NCI-H1417 treated with DMSO at 0.1 percent for 48 hours (cell line): ENCODE measurements at places on chromosomes 1 and 21.

DNA sequence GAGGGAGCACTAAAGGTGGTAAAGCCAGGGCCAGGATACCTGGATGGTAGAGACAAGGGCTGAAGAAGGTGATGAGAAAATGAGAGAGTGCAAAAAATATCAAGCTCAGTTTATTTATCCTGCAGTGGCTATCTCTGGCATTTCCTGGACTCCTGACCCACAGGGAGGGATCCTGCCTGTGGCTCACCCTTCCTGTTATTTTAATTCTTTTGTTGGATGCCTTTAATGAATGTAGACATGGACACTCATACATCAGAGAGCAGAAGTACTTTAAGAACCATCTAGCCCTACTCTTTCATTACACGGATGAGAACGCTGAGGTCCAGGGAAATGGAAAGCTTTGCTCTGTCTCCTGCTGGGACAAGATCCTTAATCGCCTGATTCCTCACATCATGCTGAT is 20.6 kb downstream of the JUN start:
- DNase-seq = no peak

- DNase-seq = no peak
Measured at GRCh38 chr1:16009030-16009460, 5.0 kb downstream of the SRARP start.

- DNase-seq = no peak
Measured at GRCh38 chr1:204338997-204339396, 20.7 kb downstream of the PLEKHA6 start.

- DNase-seq = no peak
Measured at GRCh38 chr1:37267111-37267835, 207.1 kb upstream of the ZC3H12A start.

DNA sequence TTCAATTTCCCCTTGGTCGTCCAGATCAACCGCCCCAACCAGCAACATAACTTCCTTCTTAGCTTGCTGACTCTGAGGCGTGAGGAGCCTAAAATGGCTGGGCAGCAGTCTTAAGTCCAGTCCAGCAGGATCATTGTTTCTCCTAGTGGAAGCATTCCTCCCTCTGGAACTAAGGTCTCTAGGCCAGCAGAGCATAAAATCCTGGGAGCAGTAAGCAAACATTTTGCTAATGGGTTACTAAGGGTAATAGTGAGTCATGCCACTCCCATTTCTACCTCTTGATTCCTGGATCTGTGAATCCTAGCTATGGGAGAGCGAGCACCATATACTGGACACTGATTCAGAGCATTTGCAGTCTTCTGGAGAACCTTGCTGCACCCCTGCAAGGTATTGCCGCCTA is 59.9 kb downstream of the ADSS2 start:
- DNase-seq = no peak

GRCh38 chr1:200634261-200635122 is 13.9 kb upstream of the KIF14 start:
- DNase-seq = no peak

DNA sequence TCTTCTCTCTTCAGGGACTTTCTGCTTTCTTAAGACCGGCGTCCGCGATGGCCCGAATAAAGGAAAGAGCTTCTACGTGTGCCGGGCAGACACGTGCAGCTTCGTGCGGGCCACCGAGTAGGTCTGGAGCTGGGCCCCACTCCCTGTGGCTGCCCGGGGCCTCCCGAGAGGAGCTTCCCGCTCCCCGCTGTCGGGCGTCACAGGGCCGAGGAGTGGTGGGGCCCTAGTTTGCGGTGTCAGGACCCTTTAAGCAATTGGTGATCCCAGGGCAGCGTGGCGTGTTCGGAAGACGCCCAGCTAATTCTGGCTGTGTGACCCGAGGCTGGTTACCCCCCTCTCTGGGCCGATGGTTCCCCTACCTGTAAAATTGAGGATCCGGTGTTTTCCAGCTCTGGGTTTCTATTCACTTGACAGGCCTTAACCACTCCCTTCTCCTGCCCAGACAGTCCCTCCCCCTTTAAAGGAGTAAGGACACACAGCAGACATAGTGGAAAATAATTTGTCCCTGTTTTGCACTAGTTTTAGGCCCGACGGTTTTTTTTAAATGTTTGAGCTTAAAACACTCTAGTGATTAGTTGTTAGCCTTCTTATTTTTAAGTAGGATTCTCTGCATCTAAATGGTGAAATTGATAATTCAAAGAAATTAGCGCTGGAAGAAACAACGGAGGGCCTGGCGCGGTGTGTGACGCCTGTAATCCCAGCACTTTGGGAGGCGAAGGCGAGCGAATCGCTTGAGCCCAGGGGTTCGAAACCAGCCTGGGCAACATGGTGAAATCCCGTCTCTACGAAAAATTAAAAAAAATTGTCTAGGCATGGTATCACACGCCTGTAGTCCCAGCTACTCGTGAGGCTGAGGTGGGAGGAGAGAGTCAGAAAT is 553 bp downstream of the TTF2 start:
- DNase-seq = no peak

DNA sequence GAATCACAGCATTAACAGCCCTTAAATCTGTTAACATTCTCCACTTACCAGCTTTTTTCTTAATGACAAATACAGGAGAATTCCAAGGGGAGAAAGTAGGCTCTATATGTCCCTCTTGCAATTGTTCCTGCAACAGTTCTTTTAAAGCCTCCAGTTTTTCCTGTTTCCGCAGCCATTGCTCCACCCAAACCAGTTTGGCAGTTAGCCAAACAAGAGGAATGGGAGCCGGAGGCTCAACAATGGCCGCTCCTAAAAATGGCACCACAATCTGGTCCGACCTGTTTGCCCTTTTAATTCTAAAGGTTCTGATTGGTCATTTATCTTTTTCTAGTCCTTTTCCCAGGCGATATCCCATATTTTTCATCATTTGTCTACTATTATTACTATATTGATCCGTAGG is 14.0 kb upstream of the L1TD1 start:
- no peak for DNase-seq

- no peak for DNase-seq
Measured at GRCh38 chr21:31279986-31280385, 64.1 kb downstream of the TIAM1 start.

DNA sequence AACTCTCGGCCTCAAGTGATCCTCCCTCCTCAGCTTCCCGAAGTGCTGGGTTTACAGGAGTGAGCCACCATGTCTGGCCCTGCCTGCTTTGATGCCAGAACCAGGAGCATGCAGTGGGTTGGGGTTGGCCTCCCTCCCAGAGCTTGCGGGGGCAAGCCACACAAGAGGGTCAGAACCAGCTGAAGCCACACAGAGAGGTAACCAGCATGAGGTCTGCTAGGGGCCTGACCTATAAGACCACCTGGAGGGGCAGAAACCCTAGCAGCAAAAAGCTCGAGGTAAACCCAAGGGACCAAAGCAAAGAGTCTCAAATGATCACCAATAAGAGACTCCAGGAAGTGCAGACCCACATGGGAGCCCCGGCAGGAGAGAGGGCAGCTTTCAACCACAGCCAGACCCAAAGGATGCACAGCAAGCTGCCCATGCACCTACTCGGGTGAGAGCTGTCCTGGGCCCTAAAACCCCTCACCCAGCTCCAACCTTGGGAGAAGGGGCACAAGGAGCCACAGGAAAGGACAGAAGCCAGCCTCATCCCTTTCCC is 81.2 kb downstream of the TOMM20 start:
- no peak for DNase-seq

DNA sequence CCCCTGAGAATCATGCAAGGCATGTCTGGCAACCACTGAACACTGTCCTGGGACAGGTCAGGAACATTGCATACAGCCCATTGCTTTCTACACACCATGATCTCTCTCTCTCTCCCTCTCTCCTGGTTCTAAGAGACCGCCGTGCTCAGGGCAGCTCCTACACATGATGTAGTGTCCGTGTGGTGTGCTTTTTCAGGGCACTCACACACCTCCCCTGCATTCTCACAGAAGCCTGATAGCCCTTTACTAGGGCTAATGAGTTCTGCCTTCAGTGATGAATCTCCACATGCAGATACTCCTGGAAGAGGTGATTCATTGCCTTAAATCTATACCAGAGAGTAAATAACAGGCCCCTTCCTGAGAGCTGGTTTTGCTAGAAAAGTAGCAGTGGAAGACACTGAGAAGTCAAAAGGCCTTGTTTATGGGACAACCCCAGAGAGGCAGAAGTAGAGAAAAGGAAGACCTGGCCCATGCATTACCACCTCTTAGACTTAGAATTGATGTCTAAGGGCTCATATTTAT is 7.2 kb upstream of the OLFML2B start:
- DNase-seq = no peak

DNA sequence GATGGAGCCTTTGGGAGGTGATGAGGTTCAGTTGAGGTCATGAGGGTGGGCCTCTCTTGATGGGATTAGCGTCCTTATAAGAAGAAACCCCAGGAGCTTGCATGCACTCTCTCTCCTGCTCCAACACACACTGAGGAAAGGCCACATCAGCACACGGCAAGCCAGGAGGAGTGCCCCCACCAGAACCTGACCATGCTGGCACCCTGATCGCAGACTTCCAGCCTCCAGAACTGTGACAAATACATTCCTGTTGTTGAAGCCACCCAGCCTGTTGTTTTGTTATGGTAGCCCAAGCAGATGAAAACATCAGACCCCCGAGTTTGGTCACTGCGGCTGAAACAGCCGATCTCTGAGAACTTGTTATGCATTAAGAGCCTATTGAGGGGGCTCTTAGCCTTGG is 64.8 kb upstream of the SOD1 start:
- no peak for DNase-seq

DNA sequence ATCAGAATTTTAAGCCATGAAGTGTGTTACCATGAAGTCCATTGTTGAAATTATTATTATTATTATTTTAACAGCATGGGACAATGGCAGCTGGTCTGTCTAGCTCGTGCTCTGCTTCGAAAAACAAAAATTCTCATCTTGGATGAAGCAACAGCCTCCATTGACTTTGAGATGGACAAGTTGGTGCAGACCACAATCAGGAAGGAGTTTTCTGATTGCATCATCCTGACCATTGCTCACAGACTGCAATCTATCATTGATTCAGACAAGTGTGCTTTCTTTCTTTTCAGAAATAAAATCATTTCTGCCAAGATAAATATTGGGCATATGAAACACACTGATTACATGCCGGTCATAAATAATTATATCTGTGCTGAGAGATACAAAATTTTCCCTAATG is 21.0 kb downstream of the HSPA13 start:
- no peak for DNase-seq

GRCh38 chr1:31010086-31010989 is 55.2 kb downstream of the PUM1 start:
- DNase-seq = no peak

DNA sequence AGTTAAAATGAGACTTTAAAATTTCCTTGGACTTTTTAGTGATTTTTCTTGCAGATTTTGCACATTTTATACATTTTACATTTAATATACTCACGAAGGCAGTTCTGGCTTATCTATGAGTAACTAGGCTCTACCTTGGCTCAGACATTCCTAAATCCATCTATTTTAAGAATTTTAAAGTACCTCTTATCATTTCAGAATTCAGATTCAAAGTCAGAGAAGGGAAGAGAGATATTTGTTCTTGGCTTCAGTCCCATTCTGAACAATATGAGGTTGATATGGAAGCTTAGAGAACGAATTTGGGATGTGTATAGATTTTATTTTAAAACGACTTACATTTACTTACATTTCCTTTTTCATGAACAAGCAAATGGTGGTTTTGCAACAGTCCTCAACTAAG is 230.2 kb downstream of the LMO4 start:
- DNase-seq = no peak

DNA sequence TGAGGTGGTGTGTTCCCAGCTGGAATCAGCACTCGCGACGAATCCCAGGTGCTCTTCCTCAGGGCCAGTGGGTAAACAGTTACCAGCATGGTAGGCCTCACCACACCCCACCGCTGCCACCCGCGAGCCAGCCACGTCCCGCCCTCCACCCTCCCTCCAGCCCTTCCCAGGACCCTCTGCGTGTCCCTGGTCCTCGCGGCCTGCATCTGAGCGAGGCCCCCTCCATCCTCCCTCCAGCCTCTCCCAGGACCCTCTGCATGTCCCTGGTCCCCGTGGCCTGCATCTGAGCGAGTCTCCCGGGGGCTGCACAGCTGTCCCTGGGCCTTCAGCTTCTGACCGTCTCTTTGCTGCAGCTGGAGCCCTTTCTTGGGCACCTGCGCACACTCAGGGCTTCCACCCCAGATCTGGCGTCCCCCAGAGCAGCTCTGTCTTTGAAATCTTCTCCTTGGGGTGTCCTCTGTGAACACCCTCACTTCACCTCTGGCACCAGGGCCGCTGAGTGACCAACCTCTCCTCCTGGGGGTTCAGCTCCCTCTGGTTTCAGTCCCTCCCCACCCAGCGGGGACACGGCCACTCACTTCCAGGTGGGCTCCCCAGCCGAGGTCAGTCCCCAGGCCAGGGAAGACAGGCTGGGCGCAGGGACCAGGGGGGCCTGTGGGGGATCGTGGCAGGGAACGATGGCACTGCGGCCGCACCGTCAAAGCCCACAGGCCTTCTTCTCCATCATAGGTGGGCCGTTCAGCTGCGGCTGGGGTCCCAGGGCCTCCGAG is 57.8 kb upstream of the COL6A2 start:
- DNase-seq = no peak

DNA sequence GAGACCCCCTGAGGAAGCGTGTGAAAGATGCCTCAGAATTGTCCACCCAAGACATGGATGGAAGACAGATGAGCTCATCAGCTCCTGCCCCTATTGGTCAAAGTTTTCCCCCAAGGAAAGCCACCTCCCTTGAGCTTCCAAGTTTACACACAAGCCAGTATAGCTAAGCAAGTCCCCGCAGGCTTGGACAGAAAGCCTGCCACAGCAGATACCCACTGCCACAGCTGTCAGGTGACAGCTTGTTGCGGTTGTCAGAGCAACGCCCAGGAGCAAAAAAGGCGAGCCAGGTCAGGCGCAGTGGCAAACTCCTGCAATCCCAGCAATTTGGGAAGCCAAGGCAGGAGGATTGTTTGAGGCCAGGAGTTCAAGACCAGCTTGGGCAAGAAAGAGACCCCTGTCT is 60.9 kb upstream of the IFNAR2 start:
- no peak for DNase-seq

DNA sequence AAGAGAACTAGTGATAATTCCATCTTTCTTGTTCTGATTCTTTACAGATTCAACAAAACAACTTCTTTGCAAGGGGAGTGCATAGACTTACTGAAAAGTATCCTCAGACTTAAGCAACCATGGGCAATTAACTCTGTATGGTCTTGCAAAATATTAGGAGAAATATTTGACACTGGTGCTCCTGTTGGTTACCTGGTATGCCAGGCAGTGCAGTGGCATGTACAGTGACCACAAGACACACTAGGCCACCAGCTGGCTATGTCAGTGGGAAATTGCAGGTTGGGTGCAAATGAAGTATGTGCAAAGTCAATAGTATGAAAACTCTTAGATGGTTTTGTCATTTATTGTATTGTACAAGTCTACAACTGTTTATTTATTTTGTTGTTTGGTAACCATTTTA is 34.5 kb downstream of the EPS15 start:
- no peak for DNase-seq
